ENCODE measurements at places on chromosomes 2 and 18.

DNA sequence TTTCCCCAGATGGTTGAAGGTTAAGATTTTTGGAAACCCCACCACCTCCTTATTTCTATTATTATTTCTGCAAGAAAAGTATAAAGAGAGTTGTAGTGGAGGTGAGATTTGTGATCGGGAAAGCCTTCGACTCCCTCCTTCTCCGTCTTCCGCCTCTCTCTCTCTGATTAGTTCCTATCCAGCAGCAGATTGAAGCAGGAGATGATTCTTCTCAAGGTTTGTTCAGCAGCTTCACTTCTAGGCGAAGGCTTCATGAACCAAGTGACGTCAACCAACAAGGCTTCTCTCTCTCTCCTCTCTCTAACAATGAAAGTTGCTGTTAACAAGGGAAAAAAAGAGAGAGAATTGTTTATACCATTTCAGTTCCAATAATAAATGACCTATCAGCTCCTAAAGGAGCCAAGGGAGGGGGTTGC is at the start of gene BAZ2B:
Gene BAZ2B (minus strand): TSS at position 263 of the 416 bp plus-strand sequence. CDS start 137,829 bp downstream, outside the sequence.
- DNase-seq: peak; percentile 41

- no peak for DNase-seq
Measured at GRCh38 chr2:120442923-120443571, 97.1 kb downstream of the INHBB start.

GRCh38 chr2:198546122-198546521 is 741.7 kb downstream of the PLCL1 start:
- DNase-seq: no peak

GRCh38 chr18:48428475-48429177 is 19.4 kb upstream of the ZBTB7C start:
- no peak for DNase-seq

- no peak for DNase-seq
Measured at GRCh38 chr18:37565977-37566478, 430 bp upstream of the CELF4 start.

GRCh38 chr18:2874765-2875164 is 28.0 kb downstream of the EMILIN2 start:
- no peak for DNase-seq

DNA sequence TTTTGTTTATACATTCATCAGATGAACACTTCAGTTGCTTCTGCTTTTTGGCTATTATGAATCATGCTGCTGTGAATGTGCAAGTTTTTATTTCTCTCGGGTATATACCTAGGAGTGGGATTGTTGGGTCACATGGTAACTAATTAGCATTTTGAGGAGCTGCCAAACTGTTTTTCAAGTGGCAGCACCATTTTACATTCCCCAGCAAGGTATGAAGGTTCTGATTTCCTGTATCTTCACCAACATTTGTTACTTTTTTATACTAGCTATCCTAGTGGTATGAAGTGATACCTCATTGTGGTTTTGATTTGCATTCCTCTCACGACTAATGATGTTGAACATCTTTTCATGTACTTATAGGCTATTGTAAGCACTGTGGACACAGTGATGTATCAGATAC is 53.9 kb downstream of the DYNC1I2 start:
- no peak for DNase-seq

- DNase-seq: no peak
Measured at GRCh38 chr2:220963930-220964329, 608.2 kb downstream of the EPHA4 start.

- DNase-seq: no peak
Measured at GRCh38 chr2:200353120-200353519, 46.6 kb downstream of the SPATS2L start.

DNA sequence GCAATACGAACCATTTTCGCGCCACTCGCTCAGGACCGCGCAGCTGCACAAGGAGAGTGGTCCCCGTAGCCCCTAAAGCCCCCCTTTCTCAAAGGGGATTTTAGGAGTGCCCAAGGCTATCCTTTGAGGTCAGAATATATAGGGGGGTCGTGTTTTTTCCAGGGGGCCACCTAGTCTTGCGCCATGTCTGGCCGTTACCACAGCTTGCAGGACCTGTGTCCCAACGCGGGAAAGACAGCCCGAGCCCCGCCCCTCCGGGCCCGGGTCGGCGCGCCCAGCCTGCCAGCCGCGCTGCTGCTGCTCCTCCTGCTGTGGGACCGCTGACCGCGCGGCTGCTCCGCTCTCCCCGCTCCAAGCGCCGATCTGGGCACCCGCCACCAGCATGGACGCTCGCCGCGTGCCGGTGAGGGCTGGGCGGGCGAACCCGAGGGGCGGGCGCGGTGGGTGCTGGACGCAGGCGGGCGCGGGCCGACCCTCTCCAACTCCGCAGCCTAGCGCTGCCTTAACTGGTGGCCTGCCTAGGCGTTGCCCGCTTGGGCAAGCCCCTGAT is at the start of gene CDCA7:
Gene CDCA7 (plus strand): TSS at position 291 of the 550 bp plus-strand sequence. CDS start 92 bp downstream, at position 383.
- peak; percentile 85 for DNase-seq

DNA sequence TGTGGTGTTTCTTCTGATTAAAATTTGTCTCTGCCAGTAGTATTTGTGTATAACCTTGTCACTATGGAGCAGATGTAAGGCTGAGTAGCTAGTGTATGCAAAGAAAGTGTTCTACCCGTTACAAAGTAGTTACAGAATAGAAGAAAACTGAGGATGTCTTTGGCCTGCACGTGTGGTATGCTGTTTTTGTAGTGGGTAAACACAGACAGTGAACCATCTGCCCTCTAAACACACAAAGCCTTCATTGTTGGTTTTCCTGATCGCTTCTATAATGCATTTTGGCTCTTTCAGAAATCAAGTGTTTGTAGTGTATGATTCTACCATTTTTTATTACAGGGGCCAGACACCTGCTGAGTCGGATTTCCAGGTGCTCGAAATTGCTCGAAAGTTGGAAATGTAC is 61.5 kb downstream of the FARP2 start:
- no peak for DNase-seq

DNA sequence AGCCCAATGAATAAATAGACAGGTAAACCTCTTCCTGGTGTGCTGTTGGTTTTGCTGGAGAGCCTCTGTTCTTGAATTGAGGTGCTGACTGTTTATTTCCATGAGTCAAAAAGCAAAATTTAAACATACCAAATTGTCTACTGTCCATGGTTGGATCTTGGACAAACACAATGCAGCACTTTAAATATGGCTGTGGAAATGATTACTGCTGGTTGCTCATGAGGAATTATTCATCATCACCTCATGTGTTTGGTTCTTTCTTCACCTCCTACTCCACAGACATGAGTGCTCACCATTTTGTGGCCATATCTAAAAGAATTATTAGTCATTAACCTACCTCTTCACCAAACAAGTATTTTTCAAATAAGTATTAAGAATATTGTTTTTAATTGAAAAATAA is 85.3 kb upstream of the GALNT5 start:
- DNase-seq: no peak

GRCh38 chr2:67258831-67259230 is 138.3 kb upstream of the ETAA1 start:
- DNase-seq: no peak

GRCh38 chr2:237549643-237550415 is 16.5 kb upstream of the PRLH start:
- DNase-seq: no peak

DNA sequence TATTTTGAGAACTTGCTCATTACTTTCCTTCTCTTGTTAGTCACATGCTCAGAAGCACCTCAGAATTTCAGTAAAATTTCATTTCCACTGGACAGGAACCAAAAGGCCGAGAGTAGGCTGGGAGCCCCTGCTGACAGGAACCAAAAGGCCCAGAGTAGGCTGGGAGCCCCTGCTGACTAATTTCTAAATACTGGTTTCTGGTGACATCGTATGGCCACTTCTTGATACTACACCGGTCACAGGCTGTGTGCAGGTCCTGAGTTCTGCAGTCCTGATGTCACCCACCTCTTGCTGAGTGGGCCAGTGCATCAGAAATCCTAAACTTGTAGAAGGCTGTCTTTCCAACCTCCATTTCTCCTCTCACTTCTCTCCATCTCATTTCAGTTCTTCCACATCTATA is 17.7 kb upstream of the EN1 start:
- peak; percentile 56 for DNase-seq

DNA sequence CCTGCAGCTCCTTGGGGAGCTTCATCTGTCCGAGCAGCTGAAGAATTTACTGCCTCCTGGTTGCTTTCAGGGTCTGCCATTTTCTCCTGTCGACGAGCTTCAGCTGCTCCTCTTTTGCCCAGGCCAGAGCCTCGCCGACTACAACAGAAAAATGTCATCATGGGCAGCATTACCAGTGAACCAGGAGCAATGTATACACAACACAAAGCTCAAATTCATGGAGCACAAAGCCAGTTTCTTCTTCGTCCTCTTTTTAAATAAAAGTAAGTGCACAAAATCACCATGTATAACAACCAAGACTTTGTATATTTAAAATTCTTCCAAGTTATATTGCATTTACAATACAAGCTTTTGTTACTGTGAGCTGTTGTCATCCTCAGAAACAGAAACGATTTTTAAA is 85.0 kb downstream of the TRIP12 start:
- no peak for DNase-seq

GRCh38 chr2:108921096-108922030 is 67.7 kb downstream of the EDAR start:
- no peak for DNase-seq

GRCh38 chr2:8448824-8449556 is 232.9 kb upstream of the ID2 start:
- no peak for DNase-seq

DNA sequence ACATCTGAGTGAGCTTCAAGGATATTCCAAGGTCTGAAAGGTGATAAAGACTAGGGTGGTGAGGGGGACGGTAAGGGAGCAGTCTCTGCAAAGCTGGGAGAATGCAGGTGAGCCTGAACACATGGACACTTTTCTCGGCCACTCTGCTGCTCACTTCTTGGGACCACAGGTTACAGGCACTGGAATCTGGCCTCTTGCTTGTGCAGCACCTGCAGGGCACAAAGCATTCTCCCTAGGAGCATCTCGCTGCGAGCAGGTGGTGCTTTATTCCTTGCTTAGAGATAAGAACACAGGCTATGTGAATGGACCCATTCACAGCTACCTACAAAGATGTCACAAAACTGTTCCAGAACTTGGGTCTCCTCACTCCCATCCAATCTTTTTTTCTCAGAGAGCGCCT is 153.2 kb downstream of the DDX1 start:
- DNase-seq: no peak

- no peak for DNase-seq
Measured at GRCh38 chr18:48709371-48710062, 170.7 kb downstream of the CTIF start.

DNA sequence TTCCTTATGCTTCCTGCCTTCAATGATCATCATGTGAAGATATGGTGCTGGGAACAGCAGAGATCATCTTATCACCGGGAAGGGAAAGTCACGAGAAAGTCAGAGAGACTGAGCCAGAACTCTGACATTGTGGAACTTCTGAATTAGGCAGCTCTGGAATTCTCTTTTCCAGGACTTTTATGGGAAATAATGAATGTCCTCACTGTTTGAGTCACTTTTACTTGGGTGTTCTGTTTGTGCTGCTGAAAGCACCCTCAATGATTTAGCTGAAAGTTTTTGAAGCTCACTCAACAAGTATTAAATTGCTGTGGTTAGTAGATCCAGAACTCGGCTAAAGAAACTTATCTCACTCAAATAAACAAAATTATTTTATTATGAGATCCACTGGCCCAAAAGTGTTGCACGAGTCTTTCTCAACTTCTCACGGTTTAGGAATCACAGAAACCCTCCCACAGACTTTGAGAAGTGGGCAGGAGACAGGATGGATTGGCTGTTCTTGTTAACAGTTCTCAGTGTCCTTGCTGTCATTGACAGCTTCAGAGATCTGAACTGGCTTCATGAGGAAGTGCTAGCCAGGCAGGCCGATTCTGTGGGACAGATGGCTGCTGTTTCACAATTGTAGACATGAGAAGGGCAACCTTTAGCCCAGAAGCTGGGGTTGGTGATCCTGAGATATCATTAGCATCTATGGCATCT is 26.4 kb upstream of the ATRAID start:
- DNase-seq: no peak

DNA sequence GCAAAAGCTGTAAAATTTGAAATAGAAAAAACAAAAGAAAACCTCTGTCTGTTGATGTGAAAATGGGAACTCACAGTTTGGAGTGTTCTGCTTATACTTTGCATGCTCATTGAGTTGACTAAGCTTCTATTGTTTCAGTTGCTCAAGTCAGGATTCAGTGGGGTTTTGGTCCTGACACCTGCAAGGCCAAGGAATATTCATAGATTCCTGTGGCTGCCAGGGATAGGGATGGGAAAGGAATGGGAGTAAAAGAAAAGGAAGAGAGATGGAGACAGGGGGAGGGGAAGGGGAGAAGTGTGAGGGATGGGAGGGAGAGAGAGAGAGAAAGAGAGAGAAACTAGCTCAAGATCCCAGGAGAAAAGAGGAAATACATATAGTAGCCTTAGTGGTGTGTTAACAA is 1.3 kb downstream of the CPS1 start:
- no peak for DNase-seq

- no peak for DNase-seq
Measured at GRCh38 chr2:86174445-86174844, 20.8 kb downstream of the IMMT start.

- no peak for DNase-seq
Measured at GRCh38 chr2:202135091-202135874, 62.2 kb downstream of the KIAA2012 start.

DNA sequence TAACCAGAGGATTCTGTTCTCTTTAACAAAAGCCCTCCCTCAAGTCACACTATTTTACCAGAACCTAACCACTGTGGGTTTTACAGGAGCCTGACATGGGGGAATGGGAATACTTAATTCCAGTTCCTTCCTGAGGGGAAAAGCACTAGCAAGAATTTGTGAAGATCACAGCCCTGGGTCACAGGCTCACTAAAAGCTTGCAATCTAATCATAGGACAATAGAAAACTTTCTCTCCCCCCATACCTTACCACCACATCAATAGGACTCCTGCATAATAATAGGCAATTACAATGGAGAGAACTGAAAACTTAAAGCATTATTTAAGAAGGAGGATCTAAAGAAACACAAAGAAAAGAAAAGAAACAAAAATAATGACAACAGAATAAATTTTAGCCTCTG is 225.8 kb upstream of the ZNF804A start:
- DNase-seq: no peak

GRCh38 chr2:159851941-159852340 is 53.9 kb upstream of the CD302 start:
- DNase-seq: no peak

GRCh38 chr2:33142810-33143209 is 196.1 kb downstream of the LTBP1 start:
- DNase-seq: no peak

GRCh38 chr2:16238001-16238761 is 297.8 kb downstream of the MYCN start:
- no peak for DNase-seq

- DNase-seq: no peak
Measured at GRCh38 chr2:236715077-236715476, 145.5 kb downstream of the ACKR3 start.

DNA sequence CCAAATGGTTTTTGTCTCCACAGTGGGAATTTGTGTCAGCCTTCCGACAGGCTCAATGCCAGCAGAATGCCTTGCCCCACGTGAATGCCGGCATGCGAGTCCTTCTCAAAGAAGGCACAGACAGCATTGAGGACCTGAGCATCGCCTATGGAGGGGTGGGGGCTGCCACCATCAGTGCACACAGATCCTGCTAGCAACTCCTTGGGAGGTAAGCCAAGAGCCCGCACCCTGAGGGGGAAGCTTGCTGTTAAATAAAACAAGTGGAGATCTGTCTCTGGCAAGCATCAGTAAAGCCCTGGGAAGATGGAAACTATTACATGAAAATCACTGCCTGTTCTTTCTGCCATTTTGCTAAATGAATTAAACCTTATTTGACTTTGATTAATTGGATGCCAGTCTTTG is 67.5 kb upstream of the BZW1 start:
- DNase-seq: no peak

All from GM10248 (cell line).